Lung microvascular endothelial cell (primary cell): ENCODE measurements at places on chromosomes 1 and 21. TPM values are rescaled to one million over a fixed set of nuclear protein-coding genes. Genes with fewer than 3 reads are reported as not detected.

The LCE2D gene
- total RNA-seq, result not detected in 2 replicates

The FNDC5 gene
- total RNA-seq, result 0.20 and 0.44 TPM in 2 replicates

The ALPL gene
- total RNA-seq, result 0.22 TPM in 1 of 2 replicates, not detected in the other

The F13B gene
- under 0.01 TPM in 1 of 2 replicates, not detected in the other for total RNA-seq

The GART gene
- total RNA-seq, result 42.5 and 45.2 TPM in 2 replicates

The CPLANE2 gene
- total RNA-seq, result 6.7 and 7.2 TPM in 2 replicates

The VWA5B1 gene
- total RNA-seq, result not detected in 2 replicates

The LAX1 gene
- total RNA-seq, result not detected in 2 replicates

The RNF186 gene
- total RNA-seq, result not detected in 2 replicates

The SLC41A1 gene
- 6.8 and 20.0 TPM in 2 replicates for total RNA-seq

The RNF223 gene
- total RNA-seq, result not detected in 2 replicates

The HAPLN2 gene
- not detected in 2 replicates for total RNA-seq

GRCh38 chr1:151060007-151060656 lies at the start of gene MLLT11:
MLLT11 (plus strand) TSS chr1:151060397; CDS start chr1:151067225, 6,828 bp downstream.
- DNase-seq, result peak; percentile 27

DNA sequence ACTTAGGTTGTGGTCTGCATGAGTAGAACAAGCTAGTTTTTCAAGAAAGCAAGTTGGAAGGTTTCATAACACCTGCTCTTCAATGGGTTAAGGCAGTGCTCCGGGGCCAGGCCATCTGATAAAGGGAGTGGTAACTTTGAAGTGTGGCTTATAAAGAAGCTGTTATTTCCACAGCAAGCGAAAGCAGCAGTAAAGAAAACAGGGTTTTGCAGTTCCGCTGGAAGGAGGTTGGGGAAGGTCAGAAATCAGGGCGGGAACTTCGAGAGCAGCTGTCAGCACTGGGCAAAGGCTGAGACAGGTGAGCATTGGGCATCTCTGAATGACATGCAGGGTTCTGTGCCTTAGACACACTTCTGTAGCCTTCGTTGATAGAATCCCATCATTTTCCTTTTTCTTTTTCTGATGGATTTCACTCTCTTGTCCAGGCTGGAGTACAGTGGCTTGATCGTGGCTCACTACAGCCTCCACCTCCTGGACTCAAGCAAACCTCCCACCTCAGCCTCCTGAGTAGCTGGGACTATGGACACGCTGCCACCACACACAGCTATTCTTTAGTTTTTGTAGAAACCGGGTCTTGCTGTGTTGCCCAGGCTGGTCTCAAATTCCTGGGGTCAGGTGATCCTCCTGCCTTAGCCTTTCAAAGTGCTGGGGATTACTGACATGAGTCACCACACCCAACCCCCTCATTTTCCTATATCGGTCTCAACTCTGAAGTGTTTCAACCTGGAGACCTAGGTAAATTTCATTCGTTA lies 20.5 kb downstream of the TMEM51 start:
- DNase-seq, result no peak

GRCh38 chr1:46494910-46495309 lies 5.3 kb downstream of the DMBX1 start:
- DNase-seq, result no peak

GRCh38 chr1:30129421-30130055 lies 593.8 kb downstream of the MATN1 start:
- no peak for DNase-seq

DNA sequence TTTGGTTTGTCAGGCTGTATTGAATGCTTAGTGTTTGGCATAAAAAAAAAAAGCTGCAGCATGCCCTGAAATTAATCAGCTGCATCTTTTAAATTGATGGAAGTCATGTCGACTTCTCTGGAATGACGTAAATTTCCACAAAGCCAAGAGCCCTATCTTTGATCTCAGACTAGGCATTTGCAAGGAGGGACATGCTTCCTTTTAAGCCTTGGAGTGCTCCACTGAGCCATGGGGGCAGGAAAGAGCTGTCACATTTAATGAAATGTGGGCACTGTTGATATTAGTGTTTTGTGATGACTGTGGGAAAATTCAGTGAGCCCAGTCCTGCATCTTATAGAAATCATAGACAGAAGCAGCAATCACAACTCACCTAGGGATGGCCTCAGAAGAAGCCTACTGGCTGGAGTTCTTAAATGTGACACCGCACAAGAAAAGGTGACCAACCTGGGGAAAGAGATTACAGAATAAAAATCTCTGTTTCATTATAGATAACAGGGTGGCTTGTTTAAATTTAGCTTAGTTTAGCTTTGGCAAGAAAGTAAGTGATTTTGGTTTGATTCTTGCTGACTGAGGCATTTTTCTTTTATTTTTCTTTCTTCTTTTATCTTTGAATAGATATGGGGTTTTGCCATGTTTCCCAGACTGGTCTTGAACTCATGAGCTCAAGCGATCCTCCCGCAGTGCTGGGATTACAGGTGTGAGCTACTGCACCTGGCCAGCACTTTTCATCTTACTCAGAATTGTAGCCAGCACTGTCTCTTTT lies 188.2 kb downstream of the HHAT start:
- DNase-seq, result no peak

- no peak for DNase-seq
These were observed 29.1 kb downstream of the KNCN start for GRCh38 chr1:46522184-46522968.

- DNase-seq, result no peak
These were observed 1.2 kb downstream of the SMIM1 start for GRCh38 chr1:3773572-3774275.

DNA sequence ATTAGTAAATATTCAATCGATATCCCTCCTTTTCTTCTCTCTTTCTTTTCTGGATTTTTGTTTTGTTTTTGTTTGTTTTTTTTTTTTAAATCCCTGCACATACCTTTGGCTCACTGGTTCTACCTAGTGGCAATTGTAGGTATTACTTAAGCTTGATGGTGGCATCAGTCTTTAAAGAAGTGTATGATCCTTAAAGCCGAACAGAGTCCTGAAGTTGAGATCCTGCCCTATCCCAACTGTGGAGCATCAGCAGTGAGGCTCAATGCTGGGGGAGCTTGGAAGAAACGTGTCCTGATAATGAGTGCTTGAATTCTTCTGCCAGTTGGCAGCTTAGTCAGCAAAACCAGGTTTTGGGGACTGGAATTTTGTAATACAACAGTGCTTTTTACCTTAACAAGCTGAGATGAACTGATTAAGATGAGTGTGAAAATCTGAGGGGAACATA lies 60.8 kb downstream of the FASLG start:
- peak; percentile 69 for DNase-seq

- DNase-seq, result peak; percentile 96
These were observed 49.7 kb upstream of the TSPAN2 start for GRCh38 chr1:115138973-115139372.

GRCh38 chr1:107095647-107096046 lies 39.2 kb downstream of the PRMT6 start:
- DNase-seq, result no peak

- DNase-seq, result no peak
These were observed 3.2 kb downstream of the DAP3 start for GRCh38 chr1:155691992-155692528.

DNA sequence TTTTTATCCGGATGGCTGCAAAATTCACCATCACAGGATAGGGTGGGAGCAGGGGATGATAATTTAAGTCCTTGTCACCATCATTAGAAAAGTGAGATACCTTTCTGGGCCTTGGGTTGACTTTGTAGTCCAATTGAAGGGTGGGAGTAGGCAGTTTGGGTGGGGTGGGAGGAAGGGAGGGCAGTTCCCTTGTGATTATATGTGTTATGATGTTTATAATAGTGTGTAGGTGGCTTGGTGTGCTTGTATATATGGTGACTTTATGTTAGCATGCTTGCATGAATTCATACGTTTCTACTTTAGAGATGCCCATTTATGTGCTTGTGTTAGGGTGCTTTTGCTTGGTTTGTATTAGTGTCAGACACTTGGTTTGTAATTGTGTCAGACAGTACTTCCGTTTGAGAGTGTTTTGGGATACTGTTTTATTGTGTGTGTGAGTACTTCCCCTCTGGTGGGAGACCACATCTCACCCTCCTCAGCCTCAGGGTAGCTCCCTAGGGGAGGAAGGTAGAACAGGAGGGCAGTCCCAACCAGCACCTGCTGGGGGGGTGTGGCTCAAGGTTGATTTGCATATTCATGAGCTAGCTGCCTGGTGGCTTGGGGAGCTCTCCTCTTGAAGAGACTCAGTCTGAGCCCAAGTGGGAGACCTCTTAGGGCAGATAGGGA lies 6.3 kb upstream of the POU3F1 start:
- no peak for DNase-seq

DNA sequence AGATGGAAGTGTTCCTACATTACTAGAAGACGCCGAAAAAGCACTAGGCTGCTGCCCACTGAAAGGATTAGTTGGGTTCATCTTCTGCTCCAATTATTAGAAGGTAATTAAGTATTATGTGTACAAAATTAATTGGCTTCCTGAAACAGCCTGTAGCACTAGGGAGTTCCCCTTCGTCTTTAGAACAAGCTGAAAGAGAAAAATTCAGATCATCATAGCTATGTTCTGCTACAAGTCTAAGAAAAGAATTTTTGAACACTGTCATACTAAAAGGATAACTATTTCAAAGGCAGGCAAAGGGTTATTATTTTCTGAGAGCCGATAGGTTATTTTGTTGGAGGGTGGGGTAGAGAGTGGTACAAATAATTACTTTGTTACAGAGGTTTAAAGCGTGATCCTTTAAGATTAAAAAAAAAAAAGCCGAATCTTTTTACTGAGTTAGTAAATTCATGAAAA lies at the start of gene MCM3AP:
MCM3AP (minus strand) TSS at position 406 of the 456 bp plus-strand sequence; CDS start at position 81, 325 bp downstream.
- no peak for DNase-seq

DNA sequence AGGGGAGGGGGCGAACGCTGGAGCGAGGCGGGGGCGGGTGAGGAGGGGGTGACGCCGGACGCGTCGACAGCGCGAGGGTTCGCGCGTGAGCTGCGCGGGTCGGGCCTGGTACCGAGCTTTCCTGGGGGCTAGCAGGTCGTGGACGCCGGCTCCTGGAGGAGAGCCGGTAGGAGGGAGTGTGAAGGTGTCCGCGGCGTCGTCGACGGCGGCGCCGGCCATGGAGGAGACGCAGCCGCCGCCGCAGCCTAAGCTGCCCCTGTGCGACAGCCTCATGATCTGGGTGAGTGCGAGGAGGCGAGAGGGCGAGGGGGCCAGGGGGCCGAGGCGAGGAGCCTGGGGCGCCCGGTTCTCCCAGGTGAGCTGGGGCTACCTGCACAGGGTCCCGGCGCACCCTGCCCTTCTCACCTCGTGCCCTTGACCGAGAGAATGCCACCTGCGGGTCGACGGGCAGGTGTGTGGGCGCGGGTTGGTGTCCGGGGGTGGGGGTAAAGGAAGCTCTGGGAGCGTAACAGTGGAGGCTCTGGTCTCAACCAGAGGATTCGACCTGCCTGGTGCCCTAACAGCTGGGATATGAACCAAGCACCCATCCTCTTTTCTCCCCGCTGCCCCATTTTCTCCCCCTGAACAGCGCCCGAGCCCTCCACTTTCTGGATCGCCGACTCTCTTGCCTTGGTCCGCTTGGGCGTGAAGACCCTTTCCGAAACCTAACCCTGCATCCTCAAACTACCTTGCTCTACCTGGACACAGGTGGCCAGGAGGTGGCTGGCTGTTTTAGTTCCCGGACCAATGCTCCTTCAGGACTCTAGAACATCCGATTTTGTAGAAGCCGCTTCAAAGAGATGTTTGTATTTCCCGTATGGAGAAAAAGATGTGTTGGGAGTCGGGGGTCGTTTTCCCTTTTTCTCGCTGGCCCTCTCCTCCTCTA lies at the start of gene HOOK1:
HOOK1 (plus strand) TSS at position 49 of the 925 bp plus-strand sequence; CDS start at position 218, 169 bp downstream.
- DNase-seq, result no peak
